KBM-7 (cell line): ENCODE measurements at places on chromosomes 4 and X.

GRCh38 chrX:132742246-132742645 is 216.2 kb downstream of the HS6ST2 start:
- no peak for DNase-seq

DNA sequence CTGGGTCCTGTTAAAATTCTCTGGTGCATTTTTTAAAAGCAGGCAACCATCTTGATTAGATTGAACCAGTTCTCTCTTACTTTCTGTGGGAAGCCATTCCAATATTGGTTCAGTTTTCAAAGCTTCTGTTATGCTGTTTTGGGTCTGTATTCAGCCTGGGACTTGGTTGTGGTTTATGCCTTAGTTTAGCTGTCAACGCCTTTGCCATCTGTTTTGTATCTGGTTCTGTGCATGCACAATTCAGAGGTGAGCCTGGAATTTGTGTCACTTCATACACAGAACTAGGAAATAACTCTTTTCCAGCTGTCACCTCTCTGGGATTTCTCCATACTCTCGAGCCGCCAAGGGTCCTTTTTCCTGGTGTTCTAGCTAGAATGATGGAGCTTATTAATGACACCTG is 46.2 kb downstream of the STAP1 start:
- DNase-seq, result no peak

DNA sequence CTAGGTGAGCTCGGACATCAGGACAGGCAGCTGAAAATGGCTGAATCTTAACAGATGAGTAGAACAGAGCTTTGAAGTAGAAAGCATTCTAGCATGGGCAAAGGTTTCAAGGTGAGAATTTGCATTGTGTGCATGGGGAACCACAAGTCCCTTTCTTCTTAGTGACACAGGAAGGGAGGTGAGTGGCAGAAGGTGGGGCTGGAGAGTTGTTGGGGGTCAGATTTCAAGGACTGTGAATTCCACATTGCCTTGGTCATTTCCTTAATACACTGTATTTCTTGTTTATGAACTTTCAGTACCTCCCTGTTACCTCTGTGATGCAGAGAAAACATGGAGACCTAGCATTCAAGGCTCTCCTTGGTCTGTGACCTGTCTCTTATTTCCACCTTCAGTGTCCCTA is 4.1 kb downstream of the APEX2 start:
- no peak for DNase-seq

GRCh38 chr4:76611616-76612207 is 176.7 kb downstream of the SHROOM3 start:
- no peak for DNase-seq

DNA sequence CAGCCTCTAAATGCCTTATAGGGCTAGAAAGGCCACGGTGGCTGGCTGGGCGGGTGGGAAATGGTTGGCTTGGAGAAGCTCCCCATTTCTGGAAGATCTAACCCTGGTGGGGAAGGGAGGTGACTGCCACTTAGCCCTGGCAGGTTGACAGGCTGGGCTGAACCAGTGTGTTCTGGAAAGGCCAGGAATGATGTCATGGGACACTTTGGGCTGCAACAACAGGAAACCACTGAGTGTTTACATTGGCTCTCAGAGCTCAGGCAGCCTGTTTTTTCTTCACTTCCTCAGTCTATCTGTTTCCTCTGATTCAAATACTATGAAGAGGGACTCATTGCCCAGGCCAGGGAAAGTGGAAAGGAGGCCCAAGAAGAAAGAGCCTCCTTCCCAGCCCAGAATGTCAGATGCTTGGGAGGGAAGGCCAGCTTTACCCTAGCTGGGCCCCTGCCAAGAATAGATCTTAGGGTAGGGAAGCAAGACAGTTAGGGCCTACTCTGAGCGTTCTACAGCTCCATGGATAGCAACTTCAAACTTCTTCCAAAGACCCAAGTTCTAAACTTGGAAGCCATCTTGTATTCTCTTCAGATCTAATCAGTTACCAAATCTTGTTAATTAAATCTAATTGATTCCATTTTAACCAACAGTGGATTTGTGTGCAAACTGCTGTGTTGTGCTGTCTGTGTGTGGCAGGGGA is 65.8 kb upstream of the MSN start:
- peak; percentile 94 for DNase-seq

DNA sequence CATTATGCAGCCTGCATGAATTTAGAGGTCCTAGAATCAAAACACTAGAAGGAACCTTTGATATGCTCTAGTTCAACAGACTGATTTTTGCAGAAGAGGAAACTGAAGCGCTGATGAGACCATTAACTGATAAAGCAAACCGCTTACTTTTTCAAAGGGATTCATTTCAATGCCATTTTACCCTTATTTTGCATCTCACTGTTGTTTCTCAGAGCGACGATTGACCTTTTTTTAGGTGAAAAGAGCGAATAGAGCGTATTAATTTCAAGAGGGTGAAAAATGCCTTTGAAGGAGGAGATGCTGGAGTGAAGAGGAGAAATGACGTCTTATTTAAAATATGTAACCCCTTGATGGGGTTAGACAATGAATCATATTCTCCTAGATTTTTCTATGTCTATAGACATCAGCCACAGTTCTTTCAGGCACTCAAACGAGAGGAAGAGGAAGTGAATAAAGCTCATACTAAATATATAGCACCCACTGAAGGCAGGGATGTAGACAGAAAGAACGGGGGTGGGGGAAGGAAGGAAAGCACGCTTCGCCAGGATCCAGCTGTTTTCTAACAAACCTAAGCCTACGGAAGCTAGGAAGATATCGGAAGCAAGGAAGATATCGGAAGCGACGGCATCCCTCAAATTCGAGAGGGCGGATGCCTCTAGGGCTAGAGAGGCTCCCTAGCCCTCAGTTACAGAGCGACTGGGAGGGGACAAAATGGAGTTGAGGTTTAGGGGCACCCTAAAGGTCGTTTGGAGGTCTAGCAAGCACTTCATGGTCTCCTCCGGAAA is 848 bp downstream of the ACSL4 start:
- peak; percentile 69 for DNase-seq

GRCh38 chr4:101306764-101307615 is 40.3 kb downstream of the PPP3CA start:
- no peak for DNase-seq

GRCh38 chr4:169254546-169254983 is 16.2 kb downstream of the SH3RF1 start:
- DNase-seq, result no peak

DNA sequence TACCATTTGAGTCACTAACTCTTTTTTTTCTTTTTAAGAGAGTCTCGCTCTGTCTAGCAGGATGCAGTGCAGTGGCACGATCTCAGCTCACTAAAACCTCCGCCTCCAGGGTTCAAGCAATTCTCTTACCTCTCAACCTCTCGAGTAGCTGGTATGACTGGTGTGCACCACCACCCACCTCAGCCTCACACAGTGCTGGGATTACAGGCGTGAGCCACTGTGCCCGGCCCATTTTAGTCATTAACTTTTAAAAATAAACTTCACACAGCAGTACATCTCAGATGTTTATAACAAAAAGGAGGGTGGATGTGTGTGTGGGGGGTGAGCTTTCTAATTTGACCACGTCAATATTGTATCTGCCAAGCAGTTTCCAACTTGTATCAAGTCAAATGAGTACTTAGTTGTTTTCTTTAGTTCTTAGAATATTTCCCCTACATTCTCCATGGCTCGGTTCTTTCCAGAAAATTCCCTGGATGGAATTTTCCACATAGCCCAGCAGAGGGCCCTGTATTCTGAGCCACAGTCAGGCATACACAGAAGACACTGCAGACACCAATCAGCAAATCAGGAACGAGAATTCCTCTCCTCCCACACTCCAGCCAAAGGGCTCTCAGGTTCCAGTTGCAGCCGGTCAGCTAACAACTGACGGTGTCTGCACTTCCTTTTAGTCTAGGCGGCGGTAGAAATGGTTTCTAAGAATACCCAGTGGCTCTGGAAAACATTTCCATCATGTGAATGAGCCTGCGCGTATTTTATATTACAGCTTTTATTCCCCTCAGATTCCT is 20.1 kb upstream of the ARAF start:
- DNase-seq, result peak; percentile 97

GRCh38 chrX:153687121-153688039 is at the start of gene SLC6A8:
TSS of gene SLC6A8 (plus strand) at chrX:153687926. CDS start at chrX:153688575, 649 bp downstream.
- peak; percentile 58 for DNase-seq

DNA sequence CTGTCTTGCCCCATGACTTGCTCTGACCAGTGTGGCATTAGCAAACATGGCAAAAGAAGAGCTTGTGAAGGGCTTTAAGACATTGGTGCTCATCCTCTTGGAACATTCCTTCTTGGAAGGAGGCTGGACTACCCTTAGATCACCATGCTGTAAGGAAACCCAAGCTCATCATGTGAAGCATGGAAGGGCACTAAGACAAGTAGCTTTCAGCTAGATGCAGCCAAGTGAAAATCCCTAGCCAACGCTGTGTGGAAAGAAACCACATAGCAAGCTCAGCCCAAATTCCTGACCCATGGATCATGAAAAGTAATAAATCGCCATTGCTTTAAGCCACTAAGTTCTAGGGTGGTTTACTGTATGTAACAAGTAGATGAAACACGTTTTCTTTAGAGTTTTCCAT is 12.4 kb upstream of the PACRGL start:
- no peak for DNase-seq

DNA sequence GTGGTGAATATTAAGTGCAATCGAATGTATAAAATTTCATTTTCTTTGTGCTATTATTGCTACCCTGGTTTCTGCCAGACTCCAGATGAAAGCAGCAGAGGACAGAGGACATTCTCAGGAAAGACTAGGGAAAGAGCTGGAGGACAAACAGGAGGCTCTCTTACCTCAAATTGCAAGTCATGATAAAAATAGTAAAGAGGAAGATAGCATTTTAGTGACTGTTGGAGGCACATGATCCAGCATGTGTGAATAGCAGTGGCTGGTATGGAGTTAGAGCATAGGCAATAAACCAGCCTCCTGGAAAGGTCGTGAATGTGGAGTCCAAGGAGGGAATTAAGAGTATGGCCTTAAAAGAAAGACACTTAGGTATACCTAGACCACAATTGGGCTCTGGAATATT is 1040.0 kb downstream of the STPG2 start:
- DNase-seq, result no peak

DNA sequence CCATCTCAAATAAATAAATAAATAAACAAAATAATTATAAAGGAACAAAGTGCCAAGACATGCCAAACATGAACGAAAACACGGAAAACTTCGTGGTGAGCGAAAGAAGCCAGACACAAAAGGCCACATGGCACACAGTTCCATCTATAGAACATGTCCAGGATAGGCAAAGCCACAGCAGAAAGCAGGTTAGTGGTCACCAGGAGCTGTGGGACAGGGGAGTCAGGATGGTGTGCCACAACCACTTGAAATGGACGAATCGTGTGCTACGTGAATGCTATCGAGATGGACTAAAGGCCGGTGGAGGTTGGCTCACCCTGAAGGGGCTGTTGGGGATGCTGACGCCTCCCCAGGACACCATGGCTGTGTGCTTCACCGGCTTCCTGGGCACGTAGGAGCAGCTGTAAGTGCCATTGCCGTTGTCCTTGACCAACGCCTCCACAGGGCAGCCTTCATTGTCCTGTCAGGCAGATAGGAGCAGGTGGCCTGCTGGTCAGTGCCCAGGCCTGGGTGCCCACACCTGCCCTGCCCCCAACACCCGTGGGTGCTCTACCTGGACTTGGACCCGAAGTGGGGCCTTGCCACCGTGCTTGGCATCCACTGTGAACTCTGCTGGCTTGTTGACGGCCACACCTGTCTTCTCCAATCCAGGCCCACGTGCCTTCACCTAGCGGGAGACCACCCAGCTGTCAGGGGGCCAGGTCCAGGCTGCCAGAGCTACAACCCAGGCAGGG is 10.6 kb downstream of the FLNA start:
- no peak for DNase-seq

DNA sequence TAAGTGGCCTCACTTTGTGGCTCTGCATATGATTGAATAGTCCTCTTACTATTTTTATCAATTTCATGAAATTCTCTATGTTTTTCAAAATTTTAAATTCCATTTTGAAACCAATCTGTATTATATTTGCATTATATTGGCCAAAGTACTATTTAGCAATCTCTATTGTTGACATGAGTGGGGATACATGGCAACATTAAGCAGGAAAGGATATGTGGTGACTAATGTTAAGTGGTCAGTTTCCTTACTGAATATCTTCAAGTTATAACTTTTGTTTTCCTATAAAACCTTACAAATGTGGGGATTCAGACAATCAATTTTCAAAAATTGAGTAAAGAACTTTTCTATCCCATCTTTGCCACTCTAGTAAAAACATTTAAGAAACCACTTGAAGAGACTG is 10.2 kb downstream of the BBS7 start:
- no peak for DNase-seq
